ENCODE measurements at places on chromosomes 1 and 21.

- DNase-seq = peak; percentile 84
These were observed 475 bp upstream of the NPPB start for GRCh38 chr1:11858968-11859871.

GRCh38 chr1:16903458-16903796 lies 7.6 kb downstream of the RNU1-2 start:
- DNase-seq = no peak

- DNase-seq = no peak
These were observed 1332.2 kb upstream of the PRMT6 start for GRCh38 chr1:105724286-105724685.

GRCh38 chr1:155226188-155226909 lies 17.9 kb downstream of the MTX1 start:
- peak; percentile 94 for DNase-seq

GRCh38 chr1:2215329-2215728 lies 12.8 kb upstream of the SKI start:
- no peak for DNase-seq

DNA sequence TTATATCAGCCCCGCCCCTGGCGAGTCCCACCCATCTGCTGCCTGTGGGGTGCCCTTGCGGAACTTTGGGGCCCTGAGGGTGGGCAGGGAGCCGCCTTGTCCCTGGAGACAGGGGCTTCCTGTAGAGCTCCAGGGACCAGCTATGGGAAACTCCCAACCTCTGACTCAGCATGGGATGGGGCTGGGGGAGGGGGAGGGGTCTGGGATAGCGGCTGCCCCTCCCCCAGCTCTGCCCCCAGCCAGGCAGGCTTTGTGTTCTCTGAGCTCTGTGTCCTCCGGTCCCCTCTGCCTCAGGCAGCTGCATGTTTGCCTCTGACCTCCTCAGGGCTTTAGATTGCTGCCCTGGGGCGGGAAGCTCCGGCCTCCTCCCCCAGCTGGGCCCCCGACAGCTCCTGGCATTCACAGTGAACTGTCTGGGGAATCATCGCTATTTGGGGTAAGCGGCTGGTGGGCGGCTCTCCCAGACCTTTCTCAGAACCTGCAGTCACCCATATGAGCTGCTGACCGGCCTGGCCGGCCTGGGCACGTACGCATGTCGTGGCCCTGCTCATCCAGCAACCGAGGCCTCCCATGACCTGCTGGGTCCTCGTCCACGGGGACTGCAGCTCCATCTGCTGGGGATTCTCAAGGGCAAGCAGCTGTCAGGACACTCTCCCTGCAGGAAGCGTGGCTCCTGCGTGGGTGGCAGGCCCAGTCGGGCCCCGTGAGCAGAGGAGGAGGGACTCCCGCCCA lies 17.1 kb downstream of the ARHGEF16 start:
- peak; percentile 94 for DNase-seq

DNA sequence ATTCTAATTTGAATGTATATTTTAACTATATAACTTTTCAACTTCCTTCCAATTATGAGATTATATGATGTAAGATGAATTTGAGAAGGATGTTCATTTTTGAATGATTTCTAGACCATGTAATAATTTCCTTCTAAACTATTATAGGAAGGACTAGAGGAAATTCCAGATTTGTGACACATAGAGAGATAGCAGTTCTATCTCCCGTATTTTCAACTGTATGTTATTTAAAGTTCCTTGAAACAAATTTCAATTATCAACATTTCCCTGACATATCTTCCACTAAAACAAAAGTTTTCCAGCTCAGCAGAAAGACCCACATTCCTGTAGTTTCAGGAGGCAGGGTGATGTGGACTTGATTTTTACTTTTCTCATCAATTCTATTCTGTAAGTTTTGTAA lies 396.7 kb upstream of the C1orf87 start:
- DNase-seq = no peak

- no peak for DNase-seq
These were observed 11.6 kb upstream of the NCMAP start for GRCh38 chr1:24544239-24544638.

- DNase-seq = peak; percentile 96
These were observed 54.7 kb upstream of the IFFO2 start for GRCh38 chr1:19010995-19011844.

- peak; percentile 73 for DNase-seq
These were observed 4.6 kb downstream of the DMAP1 start for GRCh38 chr1:44217809-44218410.

DNA sequence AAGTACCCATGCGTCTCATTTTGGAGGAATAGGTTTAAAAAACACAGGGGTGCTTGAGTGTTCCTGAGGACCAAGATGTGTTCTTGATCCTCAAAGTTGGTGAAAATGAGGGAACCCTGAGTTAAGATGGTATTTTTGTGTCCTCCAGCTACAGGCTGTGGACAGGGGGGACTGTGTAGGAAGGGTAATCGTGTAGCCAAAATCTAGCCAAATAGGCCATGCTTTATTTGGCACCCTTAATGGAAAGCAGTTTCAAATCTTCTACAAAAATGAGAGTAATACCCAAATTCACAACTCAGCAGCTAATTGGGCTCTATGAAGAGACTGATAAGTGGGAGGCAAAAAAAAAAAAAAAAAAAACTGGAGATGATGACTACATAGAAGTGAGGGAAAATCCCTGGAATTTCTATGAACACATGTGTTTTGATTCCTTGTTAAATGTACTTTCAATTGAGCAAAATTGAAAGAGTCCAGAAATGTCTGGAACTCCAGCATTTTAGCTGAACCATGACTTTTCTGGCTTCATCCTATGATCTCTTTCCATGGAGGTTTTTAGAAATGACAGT lies 470 bp downstream of the HSD11B1 start:
- DNase-seq = no peak

GRCh38 chr1:55012661-55013060 lies 13.9 kb downstream of the BSND start:
- no peak for DNase-seq

DNA sequence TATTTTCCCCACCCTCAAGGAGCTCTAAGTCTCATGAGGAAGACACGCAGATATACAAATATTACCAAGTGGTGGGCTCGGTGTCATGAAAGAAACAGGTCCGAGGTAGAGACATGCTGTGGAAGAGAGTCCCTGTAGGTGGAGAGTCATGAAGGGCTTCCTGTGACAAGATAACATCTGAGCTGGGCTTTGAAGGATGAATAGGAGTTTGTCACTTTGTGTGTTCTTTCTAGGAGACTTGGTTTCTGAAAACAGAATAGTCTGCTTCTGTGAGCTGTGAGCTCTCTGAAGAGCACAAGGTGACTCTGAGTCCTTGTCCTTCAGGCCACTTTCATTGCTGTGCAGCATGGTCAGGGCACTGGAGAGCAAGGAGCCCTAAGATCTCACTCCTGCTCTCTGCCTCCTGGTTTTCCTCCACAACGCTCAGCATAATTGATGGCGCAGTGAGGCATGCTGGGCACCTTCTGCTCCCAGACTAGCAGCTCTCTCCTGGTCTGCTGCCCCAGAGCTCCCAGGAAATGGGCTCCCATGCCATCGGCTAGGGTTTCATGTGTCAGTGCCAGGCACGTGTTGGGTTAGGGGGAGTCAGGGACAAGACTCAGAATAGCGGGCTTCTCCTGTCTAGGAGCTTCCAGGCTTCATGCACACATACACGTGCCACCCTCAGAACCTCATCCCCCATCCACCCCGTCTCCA lies 209.9 kb upstream of the CSF3R start:
- DNase-seq = no peak

DNA sequence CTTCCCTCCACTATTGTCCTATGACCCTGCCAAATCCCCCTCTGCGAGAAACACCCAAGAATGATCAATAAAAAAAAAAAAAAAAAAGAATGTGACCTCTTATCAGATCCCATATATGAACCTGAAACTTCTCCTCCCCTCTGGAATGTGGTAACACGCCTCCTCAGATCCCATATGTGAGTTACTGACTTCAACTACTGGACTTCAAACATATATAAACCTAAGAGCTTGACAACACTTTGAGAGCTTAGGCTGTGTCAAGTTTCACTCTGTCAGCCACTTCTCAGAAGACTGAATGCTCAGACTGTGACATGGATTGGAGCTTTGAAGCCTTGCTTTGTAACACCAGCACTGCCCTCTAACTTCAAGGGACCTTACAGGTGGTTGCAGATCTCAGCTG lies 148.4 kb downstream of the COP1 start:
- DNase-seq = no peak

- DNase-seq = no peak
These were observed 400.3 kb upstream of the CAMK1G start for GRCh38 chr1:209183195-209183594.

- DNase-seq = no peak
These were observed 627 bp downstream of the ADARB1 start for GRCh38 chr21:45074818-45075595.

DNA sequence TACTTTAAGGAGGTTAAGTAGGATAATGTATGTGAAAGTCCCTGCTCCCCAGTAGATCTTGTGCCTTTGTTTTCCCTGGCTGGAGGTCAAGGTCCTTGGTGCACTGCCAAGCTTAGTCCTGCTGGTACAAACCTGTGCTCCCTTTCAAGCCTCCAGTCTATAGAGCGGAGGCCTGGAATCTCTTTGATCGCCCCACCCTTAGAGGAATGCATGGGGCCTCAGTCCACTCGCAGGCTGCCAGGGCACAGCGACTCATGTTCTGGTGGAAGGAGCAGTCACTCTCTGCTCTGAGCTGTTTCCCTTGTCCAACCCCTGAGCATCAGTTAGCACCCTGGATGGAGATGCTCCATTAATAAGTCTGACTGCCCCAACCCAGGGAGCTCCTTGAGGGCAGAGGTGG lies 121.8 kb downstream of the HMGB4 start:
- DNase-seq = no peak

GRCh38 chr1:212153635-212154034 lies 118.1 kb downstream of the DTL start:
- DNase-seq = no peak

DNA sequence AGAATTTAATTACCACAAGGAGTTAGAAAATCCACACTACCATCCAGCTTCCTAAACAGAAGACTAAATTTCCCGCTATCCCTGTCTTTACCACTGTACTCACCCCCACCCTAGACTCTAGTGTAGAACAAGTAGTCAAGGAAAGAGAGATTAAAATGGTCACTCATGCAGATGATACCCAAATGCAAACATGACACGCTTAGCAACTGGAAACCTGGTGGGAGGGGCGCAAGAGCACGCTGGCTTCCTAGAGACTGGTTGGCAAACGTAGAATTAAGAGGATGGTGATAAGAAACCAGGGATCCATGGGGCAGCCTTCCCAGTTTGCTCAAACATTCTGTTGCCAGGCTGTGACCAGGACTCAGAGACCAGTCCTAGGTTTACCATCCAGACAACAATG lies 9.9 kb upstream of the LDLRAD1 start:
- no peak for DNase-seq

- no peak for DNase-seq
These were observed 33.5 kb downstream of the HTR6 start for GRCh38 chr1:19698181-19698580.

DNA sequence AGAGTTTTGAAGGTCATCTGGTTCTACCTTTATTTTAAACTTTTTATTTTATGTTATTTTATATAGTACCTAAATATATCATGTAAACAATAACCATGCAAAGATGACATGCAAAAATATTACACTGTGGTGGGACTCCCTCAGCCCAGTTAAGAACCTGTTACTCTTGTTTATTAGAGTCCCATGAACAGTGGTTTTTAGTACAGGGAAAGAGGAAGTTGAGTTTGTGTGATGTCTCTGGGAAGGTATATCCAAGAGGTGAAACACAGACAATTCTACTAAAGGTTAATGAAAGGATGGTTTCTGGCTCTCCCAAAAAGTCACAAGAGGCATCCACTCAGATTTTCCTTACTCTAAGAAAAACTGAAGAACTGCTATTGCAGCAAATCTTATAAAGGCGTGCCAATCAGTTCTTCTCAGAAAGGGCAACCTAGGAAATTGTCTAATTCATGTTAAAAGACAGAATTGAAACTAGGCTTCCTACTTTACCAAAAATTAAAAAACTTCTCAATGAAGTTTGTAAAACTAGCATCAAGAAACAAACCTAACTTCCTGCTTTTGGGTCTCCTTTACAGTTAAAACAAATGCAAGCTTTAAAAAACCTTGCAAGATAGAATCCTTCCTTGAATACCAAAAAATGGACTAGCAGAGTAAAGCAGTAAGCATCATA lies 19.9 kb downstream of the GFI1 start:
- DNase-seq = no peak

GRCh38 chr1:46652321-46653100 lies 15.7 kb downstream of the ATPAF1 start:
- DNase-seq = no peak

GRCh38 chr21:21373969-21374368 lies 375.8 kb downstream of the NCAM2 start:
- DNase-seq = no peak

GRCh38 chr1:167484726-167485502 lies 33.4 kb downstream of the CD247 start:
- DNase-seq = no peak

DNA sequence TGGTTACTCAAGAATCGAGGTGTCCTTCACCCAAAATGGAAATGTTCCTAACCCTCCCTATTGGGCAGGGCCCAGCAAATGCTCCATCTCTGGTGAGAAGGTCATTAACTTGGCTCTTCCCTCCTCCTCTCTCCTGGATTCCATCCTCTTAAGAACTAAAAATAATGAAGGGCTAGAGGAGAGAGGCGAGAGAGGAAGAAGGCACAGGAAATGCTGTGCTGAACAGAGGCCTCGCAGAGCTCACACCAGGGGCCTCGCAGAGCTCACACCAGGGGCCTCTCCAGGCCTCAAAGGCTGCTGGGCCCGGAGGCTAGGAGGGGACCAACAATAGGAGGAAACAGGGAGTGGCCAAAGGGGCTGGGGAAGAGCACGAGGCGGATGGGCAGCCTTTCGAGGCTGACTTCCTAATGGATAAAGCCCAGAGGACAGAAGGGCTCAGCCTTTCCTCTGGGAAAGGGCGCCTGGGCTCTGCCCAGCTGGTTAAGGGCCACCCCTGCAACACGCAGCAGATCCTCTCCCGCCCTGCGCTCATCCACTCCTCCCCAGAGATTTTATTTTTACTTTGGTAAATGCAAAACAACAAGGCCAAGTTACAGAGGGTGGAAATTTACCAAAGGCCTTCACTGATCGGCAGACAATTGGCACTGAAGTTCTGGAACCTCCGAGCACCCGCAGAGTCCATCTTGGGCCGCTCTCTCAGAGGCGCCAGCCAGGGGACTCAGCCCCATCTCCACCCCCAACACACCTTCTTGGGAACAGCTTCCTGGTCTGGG lies 78.5 kb downstream of the ITPKB start:
- DNase-seq = no peak

- no peak for DNase-seq
These were observed 141.4 kb upstream of the RAB4A start for GRCh38 chr1:229129301-229130027.

GRCh38 chr1:54701996-54702395 lies 13.7 kb upstream of the TTC4 start:
- DNase-seq = no peak

DNA sequence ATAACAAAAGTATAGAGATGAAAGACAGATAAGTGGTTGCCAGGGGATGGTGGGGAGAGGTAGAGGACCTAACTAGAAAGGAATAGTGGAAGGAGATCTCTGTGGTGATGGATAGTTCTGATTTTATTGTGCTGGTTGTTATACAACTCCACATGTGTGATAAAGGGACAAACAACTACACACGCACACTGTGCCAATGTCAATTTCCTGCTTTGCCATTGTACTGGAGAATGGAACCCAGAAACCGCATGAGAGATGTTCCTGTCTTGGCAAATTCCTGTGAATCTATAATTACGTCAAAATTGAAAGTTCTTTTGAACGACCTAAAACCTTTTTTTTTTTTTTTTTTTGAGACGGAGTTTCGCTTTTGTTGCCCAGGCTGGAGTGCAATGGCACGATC lies 11.0 kb downstream of the TNFRSF9 start:
- no peak for DNase-seq

All from SJSA1 (cell line).